NAMALWA (cell line): ENCODE measurements at places on chromosomes 5 and 9.
A peak's percentile ranks its signal among the peaks of the same experiment; 100 is the strongest.

DNA sequence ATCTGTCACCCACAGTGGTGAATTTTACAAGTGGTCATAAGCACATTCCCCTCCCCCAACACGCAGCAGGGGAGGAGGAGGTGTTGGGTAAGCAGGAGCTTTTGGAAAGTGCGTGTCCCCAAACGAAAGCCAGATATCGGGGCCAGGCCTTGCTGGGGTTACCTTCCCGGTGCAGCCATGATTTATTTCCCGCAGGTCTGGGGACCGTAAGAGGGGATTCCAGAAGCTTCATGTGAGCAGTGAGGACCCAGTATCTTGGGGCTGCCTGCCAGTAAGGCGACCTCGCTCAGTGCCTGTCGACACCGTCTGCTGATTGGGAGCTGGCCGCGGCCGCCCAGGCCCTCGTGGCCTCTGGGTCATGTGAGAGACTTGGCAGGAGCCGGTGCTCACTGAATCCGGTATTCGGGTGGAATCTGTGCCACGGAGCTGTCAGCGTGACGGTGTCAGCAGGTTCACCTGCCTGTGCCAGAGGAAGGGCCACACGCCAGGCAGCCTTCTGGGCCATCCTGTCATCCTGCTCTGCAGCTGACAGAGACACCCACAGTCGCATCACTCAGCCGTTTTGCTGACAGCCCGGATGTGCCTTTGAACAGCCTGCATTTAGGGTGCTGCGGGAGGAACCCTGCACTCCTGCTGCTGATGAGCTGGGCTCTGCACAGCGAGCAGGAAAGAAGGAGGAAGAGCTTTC lies 37.3 kb downstream of the SEC61B start:
- DNase-seq = no peak

DNA sequence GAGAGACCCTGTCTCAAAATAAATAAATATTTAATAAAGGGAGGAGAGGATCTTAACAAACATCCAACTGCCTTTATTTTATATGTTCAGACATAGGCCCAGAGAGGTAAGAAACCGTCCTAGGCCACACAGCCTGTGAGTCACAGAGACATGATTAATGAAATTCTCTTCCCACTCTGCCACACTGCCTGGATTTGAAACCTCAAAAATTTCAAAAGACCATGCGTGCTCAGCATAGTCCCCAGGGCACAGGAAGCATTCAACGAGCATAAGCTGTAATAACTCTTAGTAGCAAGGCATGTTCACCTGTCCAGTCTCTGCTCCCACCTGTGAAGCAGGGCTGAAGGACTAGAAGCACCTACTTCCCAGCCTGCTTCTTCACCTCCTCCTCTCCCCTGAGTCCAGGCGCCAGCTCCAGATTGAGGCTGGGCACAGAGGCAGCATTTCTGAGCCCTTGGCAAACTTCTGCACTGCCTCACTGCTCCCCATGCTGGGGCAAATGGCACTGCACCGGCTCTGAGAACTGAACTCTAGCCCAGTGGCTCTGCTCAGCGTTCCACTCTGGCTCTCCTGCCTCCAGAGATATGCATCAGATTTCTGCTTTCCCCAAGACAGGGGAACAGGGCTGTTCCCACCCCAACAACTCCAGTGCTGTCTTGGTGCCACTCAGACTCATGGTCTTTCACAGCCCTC lies 1.1 kb downstream of the FAT2 start:
- no peak for DNase-seq

- DNase-seq = no peak
Observed at GRCh38 chr5:172807766-172808311, 26.2 kb upstream of the ERGIC1 start.

- peak; percentile 45 for DNase-seq
Observed at GRCh38 chr5:115329475-115329874, 33.0 kb upstream of the CCDC112 start.

- no peak for DNase-seq
Observed at GRCh38 chr5:89147031-89147430, 264.0 kb upstream of the MEF2C start.

GRCh38 chr5:115766608-115767007 lies 49.9 kb downstream of the CDO1 start:
- DNase-seq = no peak

GRCh38 chr5:176153741-176154140 lies 84.5 kb upstream of the SIMC1 start:
- DNase-seq = no peak

- DNase-seq = no peak
Observed at GRCh38 chr5:113087976-113088514, 111.4 kb downstream of the DCP2 start.
